ENCODE measurements at places on chromosomes 13 and 19.

DNA sequence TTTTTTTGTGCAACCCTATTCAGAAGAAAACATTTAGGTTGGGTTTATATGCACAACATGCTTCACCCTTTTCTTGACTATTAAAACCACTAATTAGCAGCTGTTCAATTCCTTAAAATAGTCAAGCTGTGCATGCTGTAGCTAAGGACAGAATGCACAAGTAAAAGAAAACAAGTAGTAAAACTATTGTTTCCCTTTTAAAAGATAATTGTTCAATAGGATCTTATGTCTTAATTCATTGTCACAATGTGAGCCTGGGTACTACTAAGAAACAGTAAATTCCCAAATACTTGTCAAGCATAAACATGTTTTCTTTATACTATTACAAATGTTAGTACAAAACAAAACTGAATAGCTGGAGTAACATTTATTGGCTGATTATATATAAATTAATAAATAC is 32.6 kb upstream of the MIR17HG start:
- no peak for DNase-seq

DNA sequence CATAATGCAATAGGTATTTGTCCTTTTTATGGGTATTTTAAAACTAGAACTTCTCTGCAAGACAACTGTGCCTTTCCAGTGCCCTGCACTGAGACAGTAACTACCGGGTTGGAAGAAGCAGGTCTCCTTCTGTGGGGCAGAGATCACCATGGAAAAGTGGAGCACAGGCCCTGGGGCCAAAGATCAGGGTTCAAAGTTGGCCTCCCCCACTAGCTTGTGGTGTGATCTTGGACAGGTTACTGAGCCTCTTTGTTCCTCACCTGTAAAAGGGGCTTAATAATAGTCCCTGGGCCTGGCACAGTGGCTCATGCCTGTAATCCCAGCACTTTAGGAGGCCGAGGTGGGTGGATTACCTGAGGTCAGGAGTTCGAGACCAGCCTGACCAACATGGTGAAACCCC is 68.3 kb downstream of the CEBPG start:
- no peak for DNase-seq

- no peak for DNase-seq
These were observed 5.9 kb downstream of the SLITRK5 start for GRCh38 chr13:87677043-87677495.

DNA sequence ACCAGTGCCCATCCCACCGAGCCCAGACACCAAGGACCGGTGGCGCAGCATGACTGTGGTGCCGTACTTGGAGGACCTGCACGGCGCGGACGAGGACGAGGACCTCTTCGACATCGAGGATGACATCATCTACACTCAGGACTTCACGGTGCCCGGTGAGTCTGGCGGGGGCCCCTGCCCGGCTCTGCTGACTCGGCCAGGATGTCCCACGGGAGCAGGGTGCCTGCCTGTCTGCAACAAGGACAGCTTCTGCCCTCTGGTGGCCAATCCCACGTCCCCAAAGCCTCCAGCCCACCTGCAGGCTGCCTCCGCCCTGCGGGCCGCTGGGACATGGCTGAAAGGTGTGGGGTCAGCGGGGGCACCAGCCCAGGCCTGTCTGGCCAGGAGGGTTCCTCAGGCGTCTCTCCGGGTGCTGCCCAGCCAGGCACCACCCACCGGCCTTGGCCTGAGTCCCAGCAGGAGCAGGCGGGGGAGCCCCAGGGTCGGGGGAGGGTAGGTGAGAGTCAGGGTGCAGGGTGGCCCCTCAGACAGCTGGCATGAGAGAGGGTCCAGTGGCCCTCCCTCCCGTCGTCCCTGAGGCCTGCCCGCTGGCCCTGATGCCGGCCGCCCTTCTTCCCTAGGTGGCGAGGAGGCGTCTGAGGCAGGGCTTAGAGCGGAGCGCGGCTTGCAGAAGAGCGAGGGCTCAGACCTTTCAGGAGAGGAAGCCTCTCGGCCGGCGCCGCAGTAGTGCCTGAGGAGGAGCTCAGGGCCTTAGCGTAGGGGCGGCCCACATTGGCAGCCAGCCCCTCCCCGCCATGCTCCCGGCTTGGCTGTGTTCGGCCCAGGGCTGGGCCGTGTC is 14.6 kb downstream of the CBARP start:
- peak; percentile 46 for DNase-seq

- peak; percentile 8 for DNase-seq
These were observed 83.4 kb downstream of the ATP8A2 start for GRCh38 chr13:25455146-25455545.

DNA sequence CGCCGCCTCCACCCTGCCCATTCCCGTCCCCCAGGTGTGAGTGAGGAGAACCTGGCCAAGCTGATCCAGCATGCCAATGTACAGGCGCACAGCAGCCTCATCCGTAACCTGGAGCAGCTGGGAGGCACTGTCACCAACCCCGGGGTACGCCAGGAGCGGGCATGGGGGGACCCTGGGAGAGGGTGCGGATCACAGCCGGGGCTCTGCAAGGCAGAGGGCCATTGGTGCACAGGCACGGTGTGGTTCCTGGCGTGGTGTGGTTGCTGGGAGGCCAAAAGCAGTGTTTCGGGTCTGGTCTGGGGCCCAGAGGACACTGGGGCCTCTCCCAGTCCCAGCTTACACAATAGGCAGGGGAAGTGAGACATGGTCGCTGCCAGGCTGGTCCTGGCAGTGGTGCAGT is 8.3 kb downstream of the STXBP2 start:
- no peak for DNase-seq

GRCh38 chr19:40726279-40726678 is 9.4 kb downstream of the ITPKC start:
- no peak for DNase-seq

- no peak for DNase-seq
These were observed 5.6 kb upstream of the GATAD2A start for GRCh38 chr19:19399733-19400433.

DNA sequence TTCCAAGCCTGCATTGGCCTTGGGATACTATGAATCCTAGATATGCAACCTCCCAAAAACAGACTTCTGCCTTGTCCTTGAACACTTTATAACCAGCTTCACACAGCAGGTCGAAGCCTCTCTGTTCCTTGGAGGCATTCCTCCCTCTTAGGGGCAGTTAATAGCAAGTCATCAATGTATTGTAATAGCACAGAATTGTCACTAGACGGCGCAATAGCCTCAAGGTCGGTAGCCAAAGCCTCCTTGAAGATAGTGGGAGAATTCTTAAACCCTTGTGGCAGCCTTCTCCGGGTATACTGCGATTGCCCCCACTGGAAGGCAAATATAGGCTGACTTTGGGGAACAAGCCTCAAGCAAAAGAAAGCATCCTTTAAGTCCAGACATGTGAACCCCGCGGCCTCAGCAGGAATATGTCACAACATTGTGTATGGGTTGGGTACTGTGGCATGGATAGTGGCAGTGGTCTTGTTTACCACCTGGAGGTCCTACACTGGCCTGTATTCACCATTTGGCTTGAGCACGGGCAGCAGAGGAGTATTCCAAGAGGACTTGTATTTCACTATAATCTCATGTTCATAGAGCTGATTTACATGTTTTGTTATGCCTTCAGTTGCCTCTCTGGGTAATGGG is 61.1 kb downstream of the ZNF431 start:
- peak; percentile 68 for DNase-seq

DNA sequence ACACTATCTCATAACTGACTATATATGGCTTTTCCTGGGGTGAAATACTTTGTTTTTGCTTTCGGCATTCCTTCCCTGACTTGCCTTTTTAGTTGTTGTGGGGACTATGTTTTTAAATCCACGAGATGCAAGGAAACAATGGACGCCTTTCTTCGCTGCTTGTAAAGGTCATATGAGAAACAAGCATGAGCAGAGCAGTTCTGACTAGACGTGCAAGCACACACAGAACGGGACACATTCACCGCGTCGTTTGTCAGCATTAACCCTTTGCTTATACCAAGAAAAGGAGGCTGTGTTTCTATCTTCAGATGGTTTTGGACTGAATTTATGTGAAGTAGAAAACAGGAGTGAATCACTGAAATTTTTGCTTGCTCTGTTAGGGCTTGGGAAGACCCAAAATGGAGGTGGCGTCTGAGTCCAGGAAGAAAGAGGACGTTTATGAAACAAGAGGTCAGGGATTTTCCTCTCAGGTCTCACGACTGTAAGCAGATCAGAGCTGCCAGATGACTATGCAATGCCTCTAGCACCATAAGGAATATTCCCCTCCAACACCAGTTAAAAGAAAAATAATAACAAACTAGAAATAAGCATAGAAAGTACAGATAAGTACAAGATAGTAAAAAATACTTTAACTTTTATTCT is 358.9 kb downstream of the DLEU7 start:
- no peak for DNase-seq

DNA sequence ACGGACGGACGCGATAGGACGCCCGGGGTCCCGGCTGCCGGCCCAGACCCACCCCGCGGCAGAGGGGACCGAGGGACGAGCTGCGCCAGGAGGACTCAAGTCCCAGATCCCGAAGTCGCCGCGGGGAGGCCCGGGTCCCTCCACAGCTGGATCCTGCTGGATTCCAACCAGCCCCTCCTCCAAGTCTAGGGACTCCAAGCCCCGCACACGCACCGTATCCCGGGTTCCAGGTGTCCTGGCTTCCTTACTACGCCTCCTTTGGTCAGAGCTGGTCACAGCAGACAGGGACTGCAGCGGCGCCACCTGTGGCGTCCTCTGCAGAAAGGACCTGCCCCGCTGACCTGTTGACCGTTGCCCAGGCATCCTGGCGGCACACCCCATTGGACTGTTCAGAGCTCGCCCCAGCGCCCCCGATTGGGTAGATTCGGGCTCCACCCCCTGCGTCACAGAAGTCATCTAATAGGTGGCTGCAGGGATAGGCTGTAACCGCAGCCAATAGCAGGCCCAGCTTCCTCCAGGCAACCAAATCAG is 29.0 kb upstream of the ZNF709 start:
- no peak for DNase-seq

DNA sequence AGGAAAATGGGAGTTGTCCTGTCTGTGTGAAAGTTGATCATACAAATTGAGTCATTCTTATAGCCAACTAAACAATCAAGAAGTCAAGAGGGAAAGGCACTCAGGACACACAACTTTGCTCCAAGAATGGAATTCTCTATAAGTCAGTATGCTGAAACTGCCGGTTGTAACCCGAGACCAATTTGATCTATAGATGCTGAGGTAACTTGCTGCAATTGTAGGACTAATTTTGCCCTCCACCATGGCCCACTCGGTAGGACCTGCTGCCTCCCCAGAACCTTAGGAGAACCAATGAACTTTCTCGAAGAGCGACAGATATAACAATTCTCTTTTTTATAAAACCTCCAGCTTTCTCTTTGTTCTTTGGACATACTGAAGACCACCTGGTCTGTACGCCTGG is 157.0 kb downstream of the RNF17 start:
- no peak for DNase-seq

GRCh38 chr13:20492641-20493040 is 33.0 kb downstream of the CRYL1 start:
- peak; percentile 76 for DNase-seq

- DNase-seq = peak; percentile 81
These were observed 13.2 kb upstream of the LHFPL6 start for GRCh38 chr13:39616087-39616694.

- DNase-seq = peak; percentile 38
These were observed 88.8 kb downstream of the GNG7 start for GRCh38 chr19:2613507-2614295.

DNA sequence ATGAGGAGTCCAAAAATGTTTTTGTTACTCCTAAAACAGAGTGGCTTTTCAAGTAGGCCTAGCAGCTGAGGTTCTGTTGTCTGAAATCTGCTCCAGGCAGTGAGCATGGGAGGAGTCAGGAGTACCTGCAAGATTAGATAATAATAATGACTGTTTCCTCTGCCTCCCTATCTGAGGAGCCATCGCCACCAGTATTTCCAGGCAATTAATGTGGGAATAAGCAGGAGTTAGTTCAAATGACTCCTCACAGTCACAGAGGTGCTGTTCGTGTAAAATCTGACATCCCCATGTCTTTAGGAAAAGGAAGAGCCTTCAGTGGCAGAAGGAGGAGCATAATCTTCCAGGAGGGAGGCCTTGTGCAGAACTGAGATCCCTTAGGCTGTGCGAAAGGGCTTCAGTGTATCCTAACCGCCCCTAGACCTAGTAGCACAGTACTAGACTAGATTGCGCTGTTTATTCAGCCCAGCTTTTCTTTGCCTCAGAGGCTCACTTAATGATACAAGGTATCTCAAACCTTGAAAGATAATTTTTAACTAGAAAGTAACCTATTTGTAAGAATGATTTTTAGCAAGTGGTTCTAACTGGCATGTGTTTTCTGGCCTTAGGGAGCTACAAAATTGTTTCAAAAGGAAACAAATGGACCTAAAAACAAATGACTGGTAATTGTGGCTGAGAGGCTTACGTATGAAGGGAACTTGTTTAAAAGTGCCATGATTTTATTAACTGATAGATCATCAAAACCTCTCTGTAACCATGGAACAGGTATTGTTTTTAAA is 49.0 kb downstream of the FREM2 start:
- DNase-seq = no peak

DNA sequence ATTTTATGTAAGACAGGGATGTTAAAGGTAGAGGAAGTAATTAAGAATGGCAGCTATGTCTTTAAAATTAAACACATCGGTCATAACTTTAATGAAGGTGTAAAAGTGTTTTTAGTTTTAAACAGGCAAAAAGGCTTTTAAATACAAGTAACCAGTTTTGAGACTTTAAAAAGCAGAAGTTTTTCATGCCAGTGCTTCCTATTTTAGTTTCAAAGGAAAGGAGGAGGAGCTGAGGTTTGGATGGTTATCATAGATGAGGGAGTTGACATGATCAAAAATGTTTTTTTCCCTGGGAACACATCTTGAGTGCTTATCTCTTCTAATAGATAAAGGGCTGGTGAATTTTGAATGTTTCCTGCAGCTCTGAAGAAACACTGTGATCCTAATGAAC is 42.9 kb downstream of the LRCH1 start:
- no peak for DNase-seq

- DNase-seq = peak; percentile 5
These were observed 40.3 kb downstream of the ZNF208 start for GRCh38 chr19:21970466-21970865.

DNA sequence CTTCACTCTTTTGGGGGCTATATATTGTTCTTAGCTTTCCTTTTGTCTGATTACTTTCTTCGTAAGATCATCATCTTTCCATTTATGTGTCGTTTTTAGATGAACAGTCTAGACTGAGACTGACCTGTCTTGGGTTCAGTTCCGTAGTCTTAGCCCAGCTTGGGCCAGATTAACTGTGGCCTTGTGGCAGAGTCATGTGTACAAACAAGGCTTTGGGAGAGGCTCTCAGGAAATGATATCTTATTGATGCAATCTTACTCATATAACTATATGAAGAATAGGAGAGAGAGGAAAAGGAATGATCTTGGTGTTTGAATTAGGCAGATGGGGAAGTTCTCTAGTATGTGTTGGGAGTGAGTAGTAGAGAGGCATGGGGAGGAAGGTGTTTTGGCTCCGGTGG is 6.8 kb upstream of the ERCC5 start:
- no peak for DNase-seq

- DNase-seq = no peak
These were observed 9.6 kb downstream of the GRAMD1A start for GRCh38 chr19:35009424-35010415.

- no peak for DNase-seq
These were observed 1084.6 kb downstream of the UQCRFS1 start for GRCh38 chr19:28128341-28128740.

GRCh38 chr19:14782626-14783409 is 4.5 kb upstream of the ADGRE2 start:
- no peak for DNase-seq

Measured in DMS53 (cell line).